ENCODE measurements at places on chromosomes 4 and X.
A peak's percentile ranks its signal among the peaks of the same experiment; 100 is the strongest.

DNA sequence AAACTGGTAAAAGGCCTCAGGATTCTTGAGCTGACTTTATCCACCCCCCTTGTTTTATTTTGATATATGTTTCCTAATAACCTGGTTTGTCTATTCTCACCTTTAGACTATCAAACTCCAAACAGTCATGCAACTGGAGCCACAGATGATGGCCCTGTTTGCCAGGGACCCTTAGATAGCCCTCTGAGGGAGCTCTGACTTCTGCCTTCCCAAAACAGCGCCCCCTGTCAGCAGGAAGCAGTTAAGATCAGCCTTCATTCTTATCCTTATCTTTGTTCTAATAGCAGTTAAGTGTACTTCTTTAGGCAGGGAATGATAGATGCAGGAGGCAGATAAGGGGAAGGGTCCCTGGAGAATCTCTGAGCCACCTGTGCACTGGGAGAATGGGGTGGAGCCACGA is 27.5 kb upstream of the CXCL13 start:
- no peak for DNase-seq

- no peak for DNase-seq
Observed at GRCh38 chr4:81631958-81632441, 160.3 kb upstream of the RASGEF1B start.

DNA sequence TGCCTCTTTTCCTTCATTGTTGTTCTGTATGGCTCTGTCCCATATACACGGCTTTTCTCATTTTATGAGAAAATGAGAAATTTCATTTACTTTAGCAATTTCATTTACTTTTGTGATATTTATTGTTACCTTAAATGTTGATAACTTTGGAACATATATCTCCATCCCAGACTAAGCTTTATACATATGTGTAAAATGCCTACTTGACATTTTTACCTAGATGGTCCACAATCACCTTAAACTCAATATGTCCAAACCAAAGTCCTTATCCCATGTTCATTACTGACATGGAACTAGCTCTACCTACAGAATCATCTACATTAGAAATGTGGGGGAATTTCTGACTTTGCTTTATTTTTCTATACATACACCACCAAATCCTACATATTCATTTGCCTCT is 590.5 kb upstream of the CT83 start:
- DNase-seq: no peak

DNA sequence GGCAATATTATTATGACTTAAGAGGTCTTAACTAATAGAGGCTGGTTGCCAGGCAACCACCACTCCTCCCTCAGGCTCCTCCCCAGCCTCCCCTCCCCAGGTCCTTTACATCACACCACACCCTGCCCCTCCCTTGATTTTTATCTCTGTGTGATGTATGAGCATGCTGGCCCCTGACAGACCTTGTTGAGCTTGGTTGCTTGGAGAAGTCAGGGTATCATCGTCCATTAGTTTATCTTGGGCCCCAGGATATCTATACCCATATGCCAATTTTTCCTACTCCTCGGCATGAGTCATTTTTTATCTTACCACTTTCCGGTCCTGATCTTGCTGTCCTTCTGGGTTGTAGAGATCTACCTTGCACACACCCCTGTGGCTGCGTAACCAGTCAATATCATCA is 2.5 kb downstream of the AKAP4 start:
- no peak for DNase-seq

- DNase-seq: no peak
Observed at GRCh38 chr4:5827108-5828004, 65.5 kb downstream of the CRMP1 start.

GRCh38 chr4:95165926-95166524 is 382.7 kb downstream of the UNC5C start:
- no peak for DNase-seq

- DNase-seq: no peak
Observed at GRCh38 chr4:158895797-158896576, 127.2 kb downstream of the FNIP2 start.

GRCh38 chr4:27595571-27596360 is 735.1 kb downstream of the STIM2 start:
- DNase-seq: no peak

- no peak for DNase-seq
Observed at GRCh38 chr4:114692958-114693357, 94.4 kb downstream of the UGT8 start.

DNA sequence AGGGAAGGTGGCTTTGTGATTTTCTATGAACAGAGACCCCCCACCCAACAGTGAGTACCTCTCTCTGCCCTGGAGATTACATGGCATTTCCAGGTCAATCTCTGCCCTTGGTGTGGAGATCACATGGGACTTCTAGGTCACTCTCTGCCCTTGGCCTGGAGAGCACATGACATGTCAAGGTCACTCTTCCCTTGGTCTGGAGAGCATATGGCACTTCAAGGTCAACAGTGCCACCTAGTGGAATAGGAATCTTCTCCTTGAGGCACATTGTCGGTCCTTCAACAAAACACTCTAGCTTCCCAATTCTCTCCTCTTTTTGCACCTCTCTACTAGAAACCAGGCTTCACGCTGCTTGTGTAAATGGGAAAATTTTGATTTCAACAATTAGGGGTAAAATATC is 66.2 kb upstream of the TACR3 start:
- DNase-seq: no peak

DNA sequence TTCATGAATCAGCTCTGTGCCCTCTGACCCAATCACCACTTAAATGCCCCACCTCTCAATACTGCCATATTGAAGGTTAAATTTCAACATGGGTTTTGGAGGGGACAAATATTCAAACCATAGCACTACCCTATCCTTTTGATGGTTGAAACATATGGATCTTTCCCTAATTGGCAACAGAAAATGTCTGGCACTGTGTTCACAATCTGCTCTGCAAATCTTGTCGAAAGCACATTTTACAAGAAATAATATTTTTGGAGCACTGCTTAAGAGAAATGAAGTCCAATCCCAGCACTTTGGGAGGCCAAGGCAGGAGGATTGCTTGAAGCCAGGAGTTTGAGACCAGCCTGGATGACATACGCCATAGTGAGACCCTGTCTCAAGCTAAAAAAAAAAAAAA is 130.6 kb upstream of the FAM9C start:
- no peak for DNase-seq

DNA sequence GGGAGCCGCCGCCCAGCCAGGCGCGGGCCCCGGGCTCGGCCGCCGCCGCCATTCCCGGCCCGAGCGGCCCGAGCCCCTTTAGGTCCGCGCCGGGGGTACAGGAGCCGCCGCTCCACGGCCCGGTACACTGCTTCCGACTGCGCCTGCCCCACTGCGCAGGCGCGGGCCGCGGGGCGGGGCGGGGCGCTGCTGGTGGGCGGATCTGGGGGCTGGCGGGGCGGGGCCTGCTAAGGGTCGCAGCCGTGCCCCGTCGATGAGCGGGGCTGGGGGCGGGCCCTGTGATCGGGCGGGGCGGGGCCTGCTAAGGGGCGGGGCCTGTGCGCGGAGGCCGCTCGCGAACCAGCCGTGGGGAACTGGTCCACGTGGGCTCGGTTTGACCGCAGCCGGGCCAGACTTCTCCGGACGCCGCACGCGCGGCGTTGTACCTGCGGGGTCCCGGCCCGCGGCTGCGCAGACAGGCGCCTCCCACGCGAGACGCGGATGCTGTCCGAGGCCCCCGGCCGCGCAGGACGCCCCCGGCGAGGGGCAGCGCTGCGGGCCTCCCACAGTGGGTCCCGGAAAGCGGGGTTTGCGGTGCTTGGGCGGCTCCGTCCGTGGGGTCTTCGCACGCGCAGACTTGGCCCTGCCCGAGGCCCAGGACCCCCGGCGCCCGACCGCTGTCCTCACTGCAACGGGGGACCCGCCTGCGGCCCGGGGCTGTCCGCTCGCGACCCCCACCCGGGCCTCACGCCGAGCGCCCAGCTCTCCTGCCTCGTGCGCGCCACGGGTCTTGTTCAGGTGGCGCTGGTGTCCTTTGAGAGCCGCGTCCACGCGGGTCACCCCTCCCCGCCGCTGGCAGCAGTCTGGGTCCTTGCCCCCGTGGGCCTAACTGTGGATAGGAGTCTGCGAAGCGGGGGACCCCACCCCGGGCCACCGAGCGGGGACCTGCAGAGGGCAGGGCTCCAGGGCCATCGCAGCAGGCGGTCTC is at the start of gene DGKQ:
Gene DGKQ (minus strand): TSS at position 139 of the 967 bp plus-strand sequence. CDS start 87 bp downstream, at position 52.
- no peak for DNase-seq

GRCh38 chr4:47187608-47188007 is 156.2 kb downstream of the GABRB1 start:
- no peak for DNase-seq

DNA sequence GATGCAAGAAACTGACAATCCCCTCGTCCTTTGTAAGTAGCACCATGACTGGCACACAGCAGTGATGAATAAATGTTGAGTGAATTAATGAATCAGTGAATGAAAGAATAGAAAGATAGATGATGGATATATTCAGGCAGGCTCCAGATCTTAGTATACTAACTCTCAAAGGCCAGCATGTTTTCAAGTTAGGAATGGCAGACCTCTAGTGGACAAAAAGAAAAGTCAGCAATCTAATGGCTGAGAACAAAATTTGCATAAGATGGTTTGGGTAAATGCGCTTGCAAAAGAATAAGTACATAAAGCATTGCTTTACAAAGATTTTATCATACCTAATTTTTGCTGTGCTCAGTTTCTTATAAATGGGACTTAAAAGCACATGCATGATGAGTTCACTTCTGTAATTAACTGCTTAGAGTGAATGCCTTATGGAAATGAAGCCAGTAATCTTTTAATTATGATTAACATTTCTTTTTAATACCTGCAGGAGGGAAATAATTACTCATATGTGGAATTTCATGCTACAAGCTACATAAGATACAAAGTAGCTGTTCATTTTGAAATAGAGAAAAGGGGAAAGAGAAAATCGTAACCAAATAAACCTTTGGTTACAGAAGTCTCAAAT is 126.9 kb upstream of the GPRIN3 start:
- DNase-seq: no peak

- no peak for DNase-seq
Observed at GRCh38 chr4:83315341-83315870, 19.2 kb downstream of the HPSE start.

GRCh38 chrX:1205681-1206611 is 6.5 kb downstream of the CRLF2 start:
- peak; percentile 65 for DNase-seq

GRCh38 chr4:10018818-10019461 is 2.4 kb downstream of the SLC2A9 start:
- DNase-seq: peak; percentile 79

- DNase-seq: no peak
Observed at GRCh38 chrX:108186811-108187210, 95.2 kb downstream of the ATG4A start.

- DNase-seq: no peak
Observed at GRCh38 chr4:2337896-2338295, 76.0 kb upstream of the MXD4 start.

DNA sequence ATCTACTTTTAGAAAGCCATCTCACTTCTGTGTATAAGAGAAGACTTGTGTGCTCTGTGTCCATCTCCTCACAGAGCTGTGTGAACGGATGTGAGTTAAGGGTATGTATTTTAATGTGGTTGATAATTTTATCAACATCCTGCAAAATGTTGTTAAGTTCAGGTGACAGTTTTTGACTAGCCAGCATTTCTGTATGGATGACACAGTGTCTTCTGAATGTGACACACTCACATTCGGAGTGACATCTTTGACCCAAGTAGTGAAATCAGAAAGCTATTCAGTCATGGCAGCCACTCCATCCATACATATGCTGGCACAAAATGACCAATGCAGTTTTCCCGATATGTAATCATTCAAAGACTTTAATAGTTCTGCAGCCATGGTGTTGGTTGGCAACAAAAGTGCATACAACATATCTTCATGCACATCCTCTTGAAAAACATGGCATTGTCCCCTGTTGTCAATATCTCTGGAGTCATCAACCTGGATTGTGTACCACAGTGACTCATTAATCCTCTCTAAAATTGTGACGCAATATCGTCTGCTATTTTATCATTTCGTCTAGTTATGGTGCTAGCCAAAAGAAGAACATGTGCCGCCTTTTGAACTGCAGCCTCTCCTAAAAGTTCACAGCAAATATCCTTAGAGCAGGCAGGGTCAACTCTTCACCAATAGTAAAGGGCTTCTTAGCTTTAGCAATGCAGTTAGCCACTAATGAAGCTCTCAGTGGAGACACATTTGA is 6.8 kb upstream of the FGF2 start:
- DNase-seq: no peak

GRCh38 chrX:35076061-35076460 is 133.5 kb downstream of the FAM47B start:
- DNase-seq: no peak

DNA sequence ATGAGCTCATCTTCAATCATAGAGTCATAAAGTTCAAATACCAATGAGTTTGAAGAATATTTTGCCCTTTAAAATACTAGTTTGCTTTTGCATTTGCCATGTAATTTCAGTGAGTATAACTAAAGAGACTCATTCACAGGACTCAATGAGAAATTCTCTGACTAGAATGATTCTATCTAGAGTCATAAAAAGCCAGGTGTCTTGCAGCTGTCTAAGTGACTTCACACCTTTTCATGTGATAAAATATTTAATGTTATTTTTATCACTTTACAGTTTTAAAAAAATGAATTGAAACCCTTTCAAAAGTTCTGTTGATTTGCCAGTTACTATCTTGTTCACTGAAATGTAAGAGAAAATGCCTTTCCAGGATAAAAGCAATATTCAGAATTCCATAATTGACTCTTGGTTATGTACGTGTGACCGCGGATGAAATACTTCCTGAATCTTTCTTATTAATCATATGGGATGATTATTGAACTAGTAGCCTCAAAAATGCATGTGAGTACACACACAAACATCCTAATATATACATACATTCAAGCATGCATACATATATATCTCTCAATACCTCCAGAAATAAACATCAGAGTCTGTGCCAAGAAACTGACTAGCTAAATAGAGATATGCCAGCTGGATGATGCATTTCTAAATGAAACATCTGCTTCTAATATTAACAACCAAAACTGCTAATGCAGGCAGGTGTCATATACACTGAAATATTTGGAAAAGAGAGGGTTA is 87.0 kb downstream of the GABRB1 start:
- no peak for DNase-seq

DNA sequence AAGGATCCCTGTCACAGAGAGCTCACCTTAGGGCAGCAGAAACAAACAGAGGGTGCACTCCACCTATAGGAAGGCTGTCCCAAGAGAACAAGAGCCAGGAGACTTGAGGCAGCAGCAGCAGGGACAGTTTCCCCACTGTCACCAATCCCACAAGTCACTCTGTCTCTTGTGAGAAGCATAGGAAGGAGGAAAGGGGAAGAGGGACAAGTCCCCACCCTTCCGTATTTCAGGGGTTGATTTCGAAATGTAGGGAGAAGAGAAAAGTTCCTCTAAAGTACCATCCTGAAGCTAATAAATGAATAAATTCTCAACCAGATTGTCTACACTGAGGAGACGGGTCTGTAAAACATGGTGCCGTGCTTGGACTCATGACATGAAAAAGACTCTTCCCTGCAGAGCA is 9.5 kb upstream of the TLR8 start:
- DNase-seq: no peak

DNA sequence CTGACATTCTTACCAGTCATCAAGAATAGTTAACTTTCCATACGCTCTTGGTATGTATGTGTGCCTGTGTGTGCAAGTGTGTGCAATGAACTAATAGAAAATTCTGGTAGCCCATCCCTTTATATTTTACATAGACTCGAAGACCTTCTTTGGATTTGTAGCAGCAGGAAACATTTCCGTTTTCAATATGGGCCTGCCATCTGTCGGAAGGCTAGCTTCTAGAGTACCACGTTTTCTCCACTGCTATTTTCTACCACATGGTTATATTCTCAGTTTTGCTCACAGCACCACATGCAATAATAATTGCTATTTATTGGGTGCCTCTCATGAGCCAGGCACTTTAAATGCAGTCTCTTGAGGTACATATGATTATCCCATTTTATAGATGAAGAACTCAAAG is 47.9 kb upstream of the PTCHD1 start:
- DNase-seq: no peak

GRCh38 chr4:139129206-139129605 is 47.8 kb downstream of the ELF2 start:
- DNase-seq: no peak

Data from H1 (cell line).